Tongue (tissue), 3 donors: ENCODE measurements at places on chromosomes 7 and 10. TPM values are rescaled to one million over a fixed set of nuclear protein-coding genes. Genes with fewer than 3 reads are reported as not detected.

Gene SLK
- 93.1 TPM for total RNA-seq

- no peak for DNase-seq
Measured at GRCh38 chr10:128147669-128148068, 21.4 kb upstream of the MKI67 start.

Gene ZNF736
- total RNA-seq, result 24.1 TPM

Gene OR2A5
- not detected for total RNA-seq
